T-helper 9 cell (primary cell): ENCODE measurements at places on chromosomes 4 and X.

DNA sequence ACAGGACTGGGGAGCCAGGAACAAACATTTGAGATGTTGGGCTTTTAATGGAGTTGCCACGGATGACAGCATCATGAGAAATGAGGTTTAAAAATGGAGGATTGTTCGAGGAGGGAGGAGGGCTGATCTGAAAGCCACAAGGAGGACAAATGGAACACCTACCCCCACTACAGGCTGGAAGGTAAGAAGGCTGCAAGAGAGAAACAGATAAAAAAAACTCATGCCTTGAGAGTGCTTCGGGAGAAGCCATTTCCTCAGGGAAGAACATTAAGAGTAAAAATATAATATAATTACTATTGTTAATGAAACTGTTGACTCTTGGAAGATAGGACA lies 119.5 kb upstream of the MAP9 start:
- no peak for DNase-seq

GRCh38 chrX:153410373-153410772 lies 899 bp upstream of the ZFP92 start:
- DNase-seq, result no peak

DNA sequence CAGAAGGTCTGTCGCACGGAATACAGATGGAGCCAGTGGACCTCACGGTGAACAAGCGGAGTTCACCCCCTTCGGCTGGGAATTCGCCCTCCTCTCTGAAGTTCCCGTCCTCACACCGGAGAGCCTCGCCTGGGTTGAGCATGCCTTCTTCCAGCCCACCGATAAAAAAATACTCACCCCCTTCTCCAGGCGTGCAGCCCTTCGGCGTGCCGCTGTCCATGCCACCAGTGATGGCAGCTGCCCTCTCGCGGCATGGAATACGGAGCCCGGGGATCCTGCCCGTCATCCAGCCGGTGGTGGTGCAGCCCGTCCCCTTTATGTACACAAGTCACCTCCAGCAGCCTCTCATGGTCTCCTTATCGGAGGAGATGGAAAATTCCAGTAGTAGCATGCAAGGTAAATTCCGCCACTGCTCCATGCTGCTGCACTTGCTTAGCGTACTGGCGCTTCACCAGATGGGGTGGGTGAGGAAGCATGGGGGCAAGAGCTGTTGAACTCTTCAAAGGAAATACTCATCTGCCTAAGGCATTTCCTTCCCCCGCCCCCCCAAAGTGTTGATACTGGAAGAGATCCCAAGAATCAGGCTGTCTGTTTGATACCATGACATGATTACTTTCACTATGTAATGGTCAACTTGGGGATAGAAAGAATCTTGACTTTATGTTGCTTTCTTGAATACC lies 24.8 kb downstream of the KLF3 start:
- no peak for DNase-seq

DNA sequence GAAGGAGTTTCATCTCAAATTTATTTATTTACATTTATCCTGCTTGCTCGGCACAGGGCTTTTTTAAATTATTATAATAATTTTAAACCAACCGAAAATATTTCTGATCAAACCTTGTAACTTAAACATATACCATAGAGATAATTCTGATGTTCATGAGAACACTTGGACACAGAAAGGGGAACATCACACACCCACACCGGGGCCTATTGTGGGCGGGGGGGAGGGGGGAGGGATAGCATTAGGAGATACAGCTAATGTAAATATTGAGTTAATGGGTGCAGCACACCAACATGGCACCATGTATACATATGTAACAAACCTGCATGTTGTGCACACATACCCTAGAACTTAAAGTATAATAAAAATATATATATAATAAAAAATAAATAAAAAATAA lies 2.9 kb downstream of the ANXA5 start:
- no peak for DNase-seq

DNA sequence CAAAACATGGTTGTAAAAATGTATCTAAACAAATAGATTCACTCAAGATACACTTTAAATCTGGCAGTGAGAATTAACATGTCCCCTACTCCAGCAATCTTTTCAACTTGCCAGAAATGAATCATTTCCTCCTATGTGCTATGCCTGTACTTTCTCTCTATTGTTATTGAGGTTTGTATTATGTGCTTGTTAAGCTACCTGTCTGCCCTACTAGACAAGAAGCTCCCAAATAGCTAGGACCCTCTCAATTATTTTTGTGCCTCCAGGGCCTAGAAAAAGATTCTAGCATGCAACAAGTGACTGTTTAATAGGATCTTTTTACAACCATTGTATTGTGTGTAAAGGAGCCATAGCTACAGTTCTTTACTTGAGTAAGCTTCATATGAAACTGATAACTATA lies 3.5 kb upstream of the SAP30 start:
- no peak for DNase-seq

DNA sequence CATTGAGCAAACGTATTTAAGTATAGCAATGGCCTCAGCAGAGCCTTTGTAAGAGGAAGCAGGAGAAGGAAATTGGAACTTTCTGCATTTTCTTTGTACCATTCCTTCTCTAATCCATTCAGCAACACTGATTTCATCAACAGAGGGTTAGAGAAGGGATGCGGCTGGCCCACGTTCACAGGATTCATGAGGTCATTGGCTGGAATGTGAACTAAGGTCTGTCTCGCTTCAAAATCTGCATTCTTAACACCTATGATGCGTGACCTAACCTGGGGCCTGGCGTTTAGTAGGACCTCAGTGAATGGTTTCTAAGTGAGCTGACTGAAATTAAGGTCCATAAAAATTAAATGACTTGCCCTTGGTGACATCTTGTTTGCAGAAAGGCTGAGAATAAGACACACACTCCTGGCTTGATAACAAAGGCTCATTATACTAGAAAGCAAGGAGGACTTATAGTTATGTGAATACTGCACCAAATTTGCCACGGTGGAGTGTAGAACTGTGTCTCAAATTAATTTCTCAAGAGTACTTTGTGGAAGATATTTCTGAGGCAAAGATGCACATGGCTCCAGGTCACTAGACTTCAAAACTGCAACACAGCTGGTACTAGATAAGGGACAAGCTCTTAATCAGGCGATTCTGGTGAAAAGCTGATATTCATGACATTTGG lies 25.4 kb downstream of the FGFBP1 start:
- no peak for DNase-seq

GRCh38 chr4:14234307-14234706 lies 606.8 kb upstream of the BOD1L1 start:
- no peak for DNase-seq

- DNase-seq, result no peak
Measured at GRCh38 chrX:98795636-98796035, 1614.4 kb downstream of the PCDH19 start.

DNA sequence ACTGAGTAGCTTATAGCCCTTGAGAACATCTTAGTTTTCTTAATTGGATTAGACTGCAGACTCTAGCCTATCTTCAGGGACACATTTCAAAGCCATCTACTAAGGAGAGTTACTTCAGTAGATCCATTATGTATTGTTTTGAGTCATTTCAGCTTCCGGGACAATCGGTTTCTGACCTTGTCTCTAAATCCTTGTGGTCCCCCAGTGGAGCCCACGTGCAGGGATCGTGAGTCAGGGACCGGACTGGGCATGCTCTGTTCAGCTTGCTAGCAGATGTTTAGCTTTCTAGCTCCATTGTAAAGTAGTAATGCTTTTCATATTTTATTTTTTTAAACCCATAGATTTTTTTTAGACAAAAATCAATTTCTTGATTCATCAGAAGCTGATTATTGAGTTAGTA lies 211.9 kb upstream of the PRPS2 start:
- no peak for DNase-seq

DNA sequence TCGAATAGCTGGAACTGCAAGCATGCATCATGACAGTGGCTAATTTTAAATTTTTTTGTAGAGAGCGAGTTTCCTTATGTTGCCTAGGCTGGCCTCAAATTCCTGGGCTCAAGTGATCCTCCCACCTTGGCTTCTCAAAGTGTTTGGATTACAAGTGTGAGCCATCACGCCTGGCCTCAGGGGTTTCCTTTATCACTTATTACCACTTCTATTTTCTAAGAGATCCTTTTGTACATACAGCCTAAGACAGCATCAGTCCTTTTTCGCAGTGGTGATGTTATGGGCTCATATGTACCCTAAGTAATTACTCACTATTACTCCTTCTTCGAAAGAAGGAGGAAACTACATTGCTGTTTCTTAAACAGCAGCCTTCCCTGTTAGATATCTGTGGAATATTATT lies 54.1 kb upstream of the CDKN2AIP start:
- DNase-seq, result no peak

DNA sequence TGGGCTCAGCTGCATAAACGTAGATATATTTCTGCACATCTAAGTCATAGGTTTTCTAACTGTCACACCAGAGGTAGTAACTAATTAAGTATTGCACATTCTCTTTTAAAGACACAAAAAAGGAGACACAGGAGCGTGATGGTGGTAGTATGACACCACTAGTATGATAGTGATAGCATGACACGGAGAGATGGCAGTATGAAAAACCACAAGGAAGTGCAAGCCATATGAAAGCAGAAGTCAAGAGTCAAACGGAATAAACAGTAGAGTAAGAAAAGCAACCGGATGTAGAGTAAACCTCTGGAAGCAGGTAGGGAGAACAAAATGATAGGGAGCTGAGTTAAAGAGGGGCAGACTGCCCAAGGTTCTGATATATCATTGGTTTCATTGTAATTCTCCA lies 382.2 kb upstream of the INTU start:
- no peak for DNase-seq

- DNase-seq, result no peak
Measured at GRCh38 chr4:151850791-151851213, 90.0 kb upstream of the GATB start.

DNA sequence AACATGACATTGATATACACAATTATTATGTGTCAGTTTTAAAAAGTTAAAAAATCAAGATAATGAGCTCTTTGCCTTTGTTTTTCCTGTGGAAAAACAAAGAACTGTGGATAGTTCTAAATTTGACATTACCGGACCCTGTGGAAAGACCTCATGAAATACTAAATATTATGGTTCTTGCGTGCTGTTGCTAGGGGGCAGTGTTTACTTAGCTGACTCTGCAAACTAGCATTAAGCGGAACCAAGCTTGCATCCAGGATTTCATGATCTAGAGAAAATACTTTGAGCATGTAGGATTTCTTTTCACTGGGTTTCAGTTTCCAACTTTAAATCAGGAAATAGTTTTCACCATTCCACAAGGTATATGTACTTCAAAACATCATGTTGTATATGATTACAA lies 33.6 kb downstream of the CLCN4 start:
- DNase-seq, result no peak

DNA sequence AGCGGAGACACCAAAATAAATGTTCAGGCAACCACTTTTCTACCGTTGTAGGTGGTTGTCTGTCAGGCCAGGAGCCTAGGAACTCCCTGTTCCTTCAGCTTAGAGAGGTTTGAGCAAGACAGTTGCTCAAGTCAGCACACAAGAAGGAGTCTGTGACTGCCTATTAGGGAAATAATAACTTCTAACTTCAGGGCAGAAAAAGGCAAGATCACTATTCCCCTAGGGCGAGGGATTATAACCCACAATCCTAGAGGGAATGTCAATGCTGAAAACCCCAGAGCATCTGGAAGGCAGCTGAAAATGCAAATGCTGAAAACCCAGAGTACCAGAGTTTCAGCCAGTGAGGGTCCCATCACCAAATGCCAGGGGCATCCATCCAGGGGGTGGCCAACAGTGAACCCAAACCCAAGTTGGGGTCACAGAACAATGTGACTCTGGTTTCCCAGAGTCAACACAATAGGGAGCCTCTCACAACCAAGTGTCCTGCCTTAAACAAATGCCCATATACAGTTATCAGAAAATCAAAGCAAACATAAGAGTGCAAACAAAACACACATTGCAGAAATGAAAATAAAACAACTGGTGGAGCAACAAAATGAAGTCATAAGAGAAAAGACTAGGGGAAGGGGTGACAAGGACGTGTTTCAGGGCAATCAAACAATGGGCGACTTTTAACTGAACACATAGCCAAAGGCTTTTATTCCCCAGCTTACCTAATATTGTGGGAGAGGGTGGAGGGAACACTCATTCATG lies 27.6 kb downstream of the MORF4L2 start:
- no peak for DNase-seq

- DNase-seq, result no peak
Measured at GRCh38 chrX:34961662-34962061, 19.1 kb downstream of the FAM47B start.
